ENCODE measurements at places on chromosomes 12 and 14.

GRCh38 chr12:52046859-52047258, 4.4 kb upstream of the NR4A1 start:
- DNase-seq = no peak

DNA sequence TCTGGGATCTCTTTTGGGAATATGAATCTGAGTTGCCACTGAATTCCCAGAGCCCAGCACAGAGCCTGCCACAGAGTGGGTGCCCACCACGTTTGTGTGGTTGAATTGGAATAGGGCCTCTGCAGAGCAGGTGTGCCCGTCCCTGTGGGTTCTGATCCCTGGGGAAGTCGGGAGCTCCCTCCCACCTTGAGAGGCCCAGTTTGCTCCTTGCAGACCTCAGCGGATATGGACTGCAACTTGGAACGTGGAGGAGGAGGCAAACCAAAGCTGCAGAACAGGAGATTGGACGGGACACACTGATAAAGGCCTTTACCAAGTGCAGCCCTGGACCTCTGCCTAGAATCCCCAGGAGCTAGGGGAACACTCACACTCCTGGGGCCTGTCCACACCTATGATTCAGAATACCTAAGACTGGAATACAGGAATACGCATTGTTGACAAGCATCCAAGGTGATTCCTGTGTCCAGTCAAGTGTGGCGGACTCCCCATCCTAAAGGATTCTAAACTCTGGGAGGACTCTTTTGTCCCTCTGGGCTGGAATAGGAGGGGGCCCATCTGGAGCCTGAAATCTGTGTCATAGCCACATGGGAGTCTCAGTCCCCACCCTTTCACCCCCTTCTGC, 2.4 kb downstream of the KRT76 start:
- no peak for DNase-seq

- no peak for DNase-seq
Observed at GRCh38 chr12:26287671-26288381, 92.5 kb downstream of the SSPN start.

- no peak for DNase-seq
Observed at GRCh38 chr14:91048265-91048664, 12.2 kb downstream of the RPS6KA5 start.

GRCh38 chr14:32629236-32629635, 300.1 kb downstream of the AKAP6 start:
- DNase-seq = no peak

GRCh38 chr12:29706311-29706710, 77.4 kb downstream of the TMTC1 start:
- DNase-seq = no peak

DNA sequence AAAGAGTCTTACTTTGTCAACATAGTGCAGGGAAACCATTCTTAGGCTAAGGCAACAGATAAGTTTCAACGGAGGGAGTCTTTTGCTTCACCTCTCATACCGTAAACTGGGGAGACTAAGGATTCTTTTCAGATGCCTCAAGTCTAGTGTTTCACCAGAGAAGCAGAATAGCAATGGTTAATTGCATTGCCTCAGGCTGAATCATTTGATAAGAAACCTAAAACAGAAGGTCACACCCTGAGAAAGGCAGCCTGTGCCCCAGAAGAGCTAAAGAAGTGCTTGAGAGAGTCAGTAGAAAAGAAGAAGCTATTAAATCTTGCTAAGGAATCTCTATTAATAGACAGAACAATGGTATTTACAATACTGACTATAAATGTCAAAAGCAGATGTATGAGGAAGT, 21.8 kb upstream of the ATXN7L3B start:
- DNase-seq = no peak

DNA sequence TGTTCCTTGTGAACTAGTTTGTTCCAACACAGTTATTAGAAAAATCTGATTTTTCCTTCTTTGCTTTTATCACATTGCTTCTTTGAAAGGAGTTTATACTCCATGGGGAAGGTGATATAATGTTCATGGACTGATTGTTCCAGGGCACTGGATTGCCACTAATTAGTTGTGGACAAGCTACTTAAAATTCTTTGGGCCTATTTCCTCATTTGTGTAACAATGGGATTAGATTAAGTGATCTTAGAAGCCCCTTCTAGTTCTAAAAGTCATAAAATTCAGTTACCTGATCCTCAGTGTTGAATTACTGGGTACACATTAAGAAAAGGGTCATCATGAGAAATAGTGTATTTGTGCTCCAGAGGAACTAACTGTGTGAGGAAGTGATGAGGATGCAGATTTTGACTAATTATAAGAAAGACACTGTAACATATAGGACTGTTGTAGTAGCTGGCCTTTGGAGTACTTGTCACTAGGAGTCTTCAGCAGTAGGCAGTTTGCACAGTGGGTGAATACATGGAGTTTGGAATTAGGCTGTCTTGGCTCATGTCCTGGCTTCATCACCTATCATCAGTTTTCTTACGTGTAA, 82.2 kb downstream of the MIA2 start:
- no peak for DNase-seq

Measured in activated naive CD8-positive, alpha-beta T cell treated with anti-CD3 and anti-CD28 coated beads, Interleukin-2, amount 50 U/mL, for 24 hours (primary cell).